HAP-1 (cell line): ENCODE measurements at places on chromosomes 1 and 21.

- DNase-seq = no peak
Measured at GRCh38 chr1:5428351-5428750, 563.9 kb downstream of the NPHP4 start.

- DNase-seq = no peak
Measured at GRCh38 chr1:180150982-180151381, 3.7 kb upstream of the QSOX1 start.

DNA sequence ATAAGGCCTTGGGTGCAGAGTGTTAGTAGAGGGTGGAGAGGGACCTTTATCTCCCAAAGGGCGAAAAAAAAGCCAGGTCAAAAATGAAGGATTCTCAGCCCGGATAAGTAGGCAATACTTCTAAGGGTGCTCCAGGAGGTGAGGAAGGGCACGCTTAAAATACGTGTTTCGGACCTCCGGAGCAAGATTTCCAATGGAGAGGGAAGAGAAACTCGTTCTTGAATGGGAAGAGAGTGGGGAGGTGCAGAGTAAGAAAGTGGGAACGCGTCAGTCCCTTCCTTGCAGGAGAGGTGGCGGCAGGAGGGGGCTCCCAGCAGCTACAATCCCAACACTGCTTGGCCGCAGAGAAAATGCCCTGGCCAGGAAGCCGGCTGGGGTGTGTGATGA, 581 bp downstream of the EFCAB14 start:
- no peak for DNase-seq

DNA sequence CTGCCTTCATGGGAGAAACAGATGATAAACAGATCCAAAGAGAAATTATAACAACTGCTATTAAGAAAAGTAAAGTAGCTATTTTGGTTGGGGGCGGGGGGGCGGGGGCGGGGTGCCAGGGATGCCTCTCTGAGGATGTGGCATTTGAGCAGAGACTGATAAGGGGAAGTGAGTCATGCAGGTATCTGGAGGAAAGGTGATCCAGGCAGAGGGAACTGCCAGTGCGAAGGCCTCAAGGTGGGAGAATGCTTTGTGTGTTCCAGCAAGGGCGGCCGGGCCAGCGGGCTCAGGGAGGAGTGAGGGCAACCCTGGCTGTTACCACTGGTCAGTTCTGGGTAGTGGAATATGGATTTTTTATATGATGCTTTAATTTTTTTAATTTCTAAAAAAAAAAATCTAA, 7.0 kb upstream of the TNFRSF1B start:
- no peak for DNase-seq

GRCh38 chr1:67013573-67013972, 40.4 kb downstream of the SLC35D1 start:
- no peak for DNase-seq

GRCh38 chr1:56992318-56993125, 26.7 kb upstream of the C8B start:
- DNase-seq = no peak

DNA sequence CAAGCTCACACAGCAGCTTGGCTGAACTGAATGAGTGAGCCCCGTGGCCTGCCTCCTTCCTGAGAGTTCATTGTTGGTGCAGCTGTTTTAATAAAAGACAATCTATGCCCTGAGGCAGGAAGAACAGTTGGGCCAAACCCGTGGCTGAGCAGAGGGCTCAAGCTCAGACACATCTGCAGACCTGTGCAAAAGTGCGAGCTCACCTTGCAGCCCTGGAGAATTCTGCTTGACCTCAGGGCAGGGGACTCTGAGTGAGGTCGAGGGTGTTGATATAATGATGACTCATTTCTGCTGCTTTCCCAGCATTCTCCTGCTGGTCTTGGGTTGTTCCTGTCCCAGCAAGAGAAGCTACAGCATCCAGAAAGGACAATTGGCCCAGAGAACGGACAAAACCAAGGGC, 61.0 kb downstream of the ATP5PO start:
- DNase-seq = peak; percentile 30

GRCh38 chr1:210366767-210367166, 38.1 kb downstream of the HHAT start:
- no peak for DNase-seq

GRCh38 chr1:219296430-219297355, 123.0 kb downstream of the LYPLAL1 start:
- no peak for DNase-seq

DNA sequence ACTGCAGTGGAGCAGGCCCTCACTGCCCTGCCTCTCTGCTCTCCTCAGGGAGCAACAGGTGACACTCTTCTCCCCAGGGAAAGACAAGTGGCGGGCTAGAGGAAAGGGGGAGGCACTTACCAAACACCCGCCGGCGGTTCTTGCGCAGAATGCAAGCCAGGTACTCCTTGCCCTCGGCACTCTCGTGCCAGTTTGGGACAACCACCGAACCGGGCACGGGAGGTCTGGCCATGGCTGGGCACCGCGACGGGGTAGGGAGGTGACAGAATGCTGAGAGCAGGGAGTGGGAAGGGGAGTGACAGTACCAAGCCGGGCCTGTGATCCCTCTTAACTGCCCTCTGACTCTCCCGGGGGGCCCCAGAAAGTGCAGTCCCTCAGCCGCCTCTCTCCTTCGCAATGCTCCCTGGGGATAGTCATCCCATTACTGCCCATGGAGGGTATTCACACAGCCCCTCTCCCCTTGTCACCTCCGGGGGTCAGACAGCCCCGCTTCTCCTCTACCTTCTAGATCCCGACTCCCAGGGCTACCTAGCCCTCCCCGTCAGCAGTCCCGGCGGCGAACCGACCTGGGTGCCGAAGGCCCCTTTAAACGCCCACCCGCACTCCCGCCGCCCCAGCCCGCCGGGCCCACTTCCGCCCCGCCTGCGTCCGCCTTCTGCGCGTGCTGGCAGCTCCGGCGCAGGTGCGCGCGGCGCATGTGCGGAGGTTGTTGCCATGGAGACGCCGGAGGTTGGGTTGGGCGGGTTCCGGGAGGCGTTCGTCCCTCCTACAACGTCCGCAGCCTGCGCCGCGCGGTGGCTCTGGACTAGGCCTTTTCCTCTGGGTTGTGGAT, at the start of gene CPLANE2:
Gene CPLANE2, minus strand, starts transcription at position 673 of the 832 bp plus-strand sequence. Its CDS starts 441 bp downstream, at position 232.
- DNase-seq = peak; percentile 97

DNA sequence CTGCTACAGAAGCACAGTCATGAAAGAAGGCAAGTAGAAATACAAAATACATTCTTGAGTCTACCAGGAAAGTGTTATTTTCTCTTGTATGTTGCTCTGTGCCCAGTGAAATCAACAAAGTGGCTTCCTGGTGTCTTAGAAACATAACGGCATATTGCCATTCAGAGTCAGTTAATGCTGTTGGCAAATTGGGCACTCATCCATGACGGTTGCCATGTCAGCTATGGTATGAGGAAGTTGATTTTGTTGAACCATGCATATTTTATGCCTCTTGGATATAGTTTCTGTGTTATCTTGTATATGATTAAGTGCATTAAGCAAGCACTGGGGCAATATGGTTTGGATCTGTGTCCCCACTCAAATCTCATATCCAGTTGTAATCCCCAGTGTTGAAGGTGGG, 153.1 kb upstream of the CXADR start:
- DNase-seq = no peak

DNA sequence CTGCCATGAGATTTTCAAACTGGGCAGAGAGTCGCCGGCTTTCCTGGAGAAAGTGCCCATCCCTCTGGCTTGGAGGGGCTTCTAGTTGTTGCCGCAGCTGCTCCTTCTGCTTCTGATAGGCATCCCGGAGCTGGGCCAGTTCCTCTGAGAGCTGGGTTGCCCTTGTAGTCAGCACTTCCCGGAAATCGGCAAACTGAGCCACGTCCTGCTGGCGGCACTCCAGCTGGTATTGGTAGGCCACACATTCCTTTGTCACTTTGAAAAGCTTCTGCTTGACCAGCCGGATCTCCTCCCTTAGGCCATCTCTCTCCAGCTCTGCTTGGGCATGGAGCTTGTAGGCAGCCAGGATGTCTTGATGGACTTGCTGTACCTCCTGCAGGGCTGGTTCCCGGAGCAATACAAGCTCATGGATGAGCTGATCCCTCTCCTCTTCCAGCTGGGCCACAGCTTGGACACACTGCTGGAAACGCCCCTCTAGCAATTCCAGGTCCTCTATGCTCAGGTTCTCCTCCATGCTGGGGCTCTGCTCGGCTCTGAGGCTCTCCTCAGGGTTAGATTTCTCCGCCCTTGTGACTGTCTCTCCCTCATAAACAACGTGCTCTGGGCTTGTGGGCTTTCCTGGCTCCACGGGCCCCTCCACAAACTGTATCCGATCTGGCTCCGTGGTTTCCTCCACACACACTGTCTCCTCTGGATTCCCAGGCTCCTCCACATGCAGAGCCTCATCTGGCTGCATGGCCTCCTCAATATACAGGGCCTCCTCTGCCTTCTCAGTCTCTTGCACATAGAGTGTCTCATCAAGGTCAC, 7.3 kb downstream of the SYNC start:
- DNase-seq = no peak

DNA sequence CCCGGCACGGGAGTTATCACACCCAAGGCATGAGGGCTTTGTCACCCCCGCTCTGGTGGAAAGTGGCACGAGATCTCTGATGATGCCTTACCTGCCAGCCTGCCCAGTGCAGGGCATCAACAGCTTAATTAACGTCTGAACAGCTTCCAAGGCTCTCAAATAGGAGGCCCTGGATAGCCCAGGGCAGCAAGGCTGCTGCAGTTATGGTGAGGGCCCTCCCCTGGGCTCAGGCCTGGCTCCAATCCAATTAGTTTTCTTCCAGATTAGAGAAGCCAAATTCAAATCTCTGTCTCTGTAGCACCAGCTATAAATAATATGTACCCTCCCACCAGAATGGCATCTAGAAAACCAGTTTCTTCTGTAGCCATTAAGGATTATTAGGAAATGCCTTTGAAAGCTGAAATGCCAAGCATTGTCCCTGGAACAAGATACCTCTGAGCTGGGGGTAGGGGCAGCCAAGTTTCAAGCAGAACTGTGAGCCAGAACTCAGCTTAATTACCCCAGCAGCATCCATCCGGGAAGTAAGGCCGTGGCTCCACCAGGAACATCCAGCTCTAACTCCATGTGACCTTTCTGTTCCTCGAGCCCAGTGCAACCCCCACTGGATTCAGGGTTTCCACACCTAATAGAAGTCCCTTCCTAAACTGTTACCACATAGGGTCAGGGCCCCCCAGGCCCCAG, 12.5 kb downstream of the QSOX1 start:
- no peak for DNase-seq

GRCh38 chr21:38538353-38538752, 40.1 kb upstream of the ERG start:
- DNase-seq = no peak
